ENCODE measurements at places on chromosomes 7 and 10.

GRCh38 chr10:81838950-81839349 is 36.0 kb upstream of the NRG3 start:
- DNase-seq: no peak

- no peak for DNase-seq
Observed at GRCh38 chr10:84845628-84846261, 517.4 kb downstream of the CCSER2 start.

DNA sequence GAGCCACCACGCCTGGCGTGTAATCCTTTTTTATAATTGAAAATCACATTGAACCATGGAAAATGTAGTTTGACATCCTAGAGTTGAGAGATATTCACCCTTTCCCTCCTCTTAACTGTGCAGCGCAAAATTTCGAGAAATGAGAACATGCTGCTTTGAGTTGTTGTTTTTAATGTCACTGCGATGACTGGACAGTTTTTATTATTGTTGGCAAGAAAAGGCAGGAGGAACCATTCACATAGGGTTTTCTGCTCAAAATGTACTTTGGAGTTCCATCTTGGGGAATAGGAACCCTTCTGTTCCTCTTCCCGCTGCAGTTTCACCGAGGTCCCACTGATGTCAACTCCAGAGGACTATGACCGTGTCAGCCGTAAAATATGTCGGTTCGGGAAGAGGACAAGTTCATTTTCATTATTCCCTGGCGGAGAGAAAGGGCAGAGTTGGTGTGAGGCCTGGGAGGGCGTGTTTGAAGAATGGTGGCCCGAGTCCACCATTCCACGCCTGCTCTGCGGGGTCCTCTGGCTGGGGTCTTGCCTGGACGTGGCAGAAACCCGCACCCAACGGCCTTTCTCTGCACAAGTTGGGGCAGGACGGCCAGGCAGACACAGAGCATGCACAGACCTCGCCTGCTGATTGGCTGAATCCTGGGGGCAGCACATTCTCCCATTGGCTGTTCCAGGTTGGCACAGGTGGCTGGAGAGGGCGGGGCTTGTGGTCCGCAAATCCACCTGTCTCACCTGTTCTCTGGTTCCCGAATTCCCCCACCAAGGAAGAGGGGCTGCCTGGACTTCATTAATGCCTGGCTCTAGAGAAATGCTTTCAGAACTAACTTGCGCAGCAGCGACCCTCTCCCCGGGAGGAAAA is 105.1 kb upstream of the TCF7L2 start:
- no peak for DNase-seq

GRCh38 chr7:25075459-25075858 is 49.6 kb downstream of the CYCS start:
- DNase-seq: no peak
